Ammon's horn (tissue), 1 donor: ENCODE measurements at places on chromosomes 4 and X.

DNA sequence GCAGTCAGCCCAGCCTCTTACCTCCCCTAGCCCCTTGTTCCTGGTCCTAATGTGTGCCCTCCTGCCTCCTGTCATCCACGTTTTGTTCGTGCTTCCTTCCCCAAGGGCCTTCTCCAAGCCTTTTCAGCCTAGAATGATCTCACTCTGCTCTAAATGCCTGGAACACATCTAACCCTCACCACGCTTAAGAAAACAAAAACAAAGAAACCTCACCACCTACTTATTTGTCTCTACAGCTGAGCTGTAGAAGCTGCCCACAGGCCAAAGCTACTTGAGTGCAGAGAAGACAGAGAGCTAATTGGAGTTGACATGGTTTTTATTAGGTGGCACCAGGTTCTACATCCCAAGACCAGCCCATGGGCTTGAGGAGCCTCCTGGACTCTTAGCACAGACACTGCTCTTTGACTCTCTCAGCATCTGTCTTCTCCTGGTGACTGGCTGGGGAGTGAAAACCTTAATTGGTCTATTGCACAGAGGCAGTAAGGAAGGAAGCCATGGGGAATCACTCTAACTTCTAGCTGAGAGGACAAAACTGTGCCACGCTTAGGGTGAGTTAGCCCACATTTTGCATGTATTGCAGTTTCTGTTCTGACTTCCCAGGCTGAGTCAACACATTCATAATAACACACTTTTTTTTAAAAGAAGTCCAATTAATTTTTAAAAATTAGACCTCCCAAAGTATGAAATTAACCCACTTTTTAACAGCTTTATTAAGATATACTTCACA is 52.3 kb upstream of the PDK3 start:
- no peak for DNase-seq

DNA sequence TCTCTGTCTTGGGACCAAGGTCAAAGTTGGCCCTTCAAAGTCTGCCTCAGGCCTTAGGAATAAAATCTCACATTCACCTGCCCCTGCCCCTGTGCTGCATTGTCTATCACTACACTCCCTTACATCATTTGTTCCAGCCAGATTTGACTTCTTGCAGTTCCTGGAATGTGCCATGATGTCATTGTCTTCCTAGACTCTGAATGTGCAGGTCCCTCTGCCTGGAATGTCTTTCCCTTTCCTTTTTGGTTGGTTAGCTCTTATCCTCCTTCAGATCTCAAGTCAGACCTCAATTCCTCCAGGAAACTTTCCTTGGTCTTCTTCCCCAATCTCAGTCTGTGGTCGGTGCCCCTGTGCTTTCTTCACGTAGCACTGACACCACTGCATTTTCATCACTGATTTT is 67.7 kb upstream of the EFNB1 start:
- DNase-seq, result no peak

DNA sequence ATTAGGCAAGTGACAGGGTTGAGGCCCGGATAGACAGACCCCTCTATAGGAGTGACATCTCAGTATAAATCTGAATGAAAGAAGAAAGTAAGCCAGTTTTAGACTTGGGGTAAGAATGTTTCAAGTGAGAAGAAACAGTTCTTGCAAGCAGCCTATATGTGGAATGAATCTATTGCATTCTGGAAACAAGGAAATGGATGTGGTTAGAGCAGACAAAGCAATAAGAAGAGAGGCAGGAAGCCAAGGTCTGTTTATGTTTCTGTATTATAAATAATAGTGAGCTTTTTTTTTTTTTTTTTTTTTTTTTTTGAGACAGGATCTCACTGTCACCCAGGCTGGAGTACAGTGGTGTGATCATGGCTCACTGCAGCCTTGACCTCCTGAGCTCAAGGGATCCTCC is 255.8 kb downstream of the UNC5C start:
- DNase-seq, result no peak

GRCh38 chr4:176376032-176376614 is 56.4 kb downstream of the SPCS3 start:
- DNase-seq, result no peak

DNA sequence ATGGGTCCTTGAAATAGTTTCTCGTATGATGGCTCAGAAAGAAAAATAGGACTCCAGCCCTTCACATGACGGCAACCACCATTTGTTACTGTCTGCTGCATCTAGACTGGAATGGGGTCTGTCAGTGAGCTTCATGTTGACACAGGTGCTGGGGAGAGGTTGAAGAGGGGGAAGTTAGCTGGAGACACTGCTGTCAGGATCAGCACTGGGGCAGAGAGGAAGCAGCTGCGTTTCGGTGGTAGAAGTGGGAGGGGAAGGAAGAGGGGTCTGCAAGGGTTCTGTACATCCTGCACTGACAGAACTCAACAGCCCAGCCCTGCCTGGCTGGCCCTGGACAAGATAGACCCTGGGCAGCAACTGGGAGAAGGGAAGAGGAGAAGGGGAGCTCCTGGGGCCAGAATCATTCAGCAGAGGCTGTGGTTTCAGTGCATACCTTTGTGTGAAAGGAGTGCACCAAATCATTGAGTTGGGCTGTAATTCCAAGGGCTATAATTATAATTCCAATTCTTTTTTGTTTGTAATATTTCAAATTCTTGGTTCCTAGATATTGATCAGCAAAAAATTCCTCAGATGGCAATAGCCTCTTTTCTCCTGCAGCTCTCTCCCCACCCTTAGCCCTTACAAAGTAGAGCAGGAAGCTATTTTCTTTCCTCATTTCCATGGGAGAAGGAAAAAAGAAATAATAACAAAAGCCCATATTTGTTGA is 119.4 kb upstream of the C1GALT1C1 start:
- no peak for DNase-seq

GRCh38 chr4:48065587-48066052 is 49.0 kb downstream of the NIPAL1 start:
- DNase-seq, result no peak

- DNase-seq, result no peak
Observed at GRCh38 chrX:114365065-114365834, 218.6 kb upstream of the HTR2C start.

DNA sequence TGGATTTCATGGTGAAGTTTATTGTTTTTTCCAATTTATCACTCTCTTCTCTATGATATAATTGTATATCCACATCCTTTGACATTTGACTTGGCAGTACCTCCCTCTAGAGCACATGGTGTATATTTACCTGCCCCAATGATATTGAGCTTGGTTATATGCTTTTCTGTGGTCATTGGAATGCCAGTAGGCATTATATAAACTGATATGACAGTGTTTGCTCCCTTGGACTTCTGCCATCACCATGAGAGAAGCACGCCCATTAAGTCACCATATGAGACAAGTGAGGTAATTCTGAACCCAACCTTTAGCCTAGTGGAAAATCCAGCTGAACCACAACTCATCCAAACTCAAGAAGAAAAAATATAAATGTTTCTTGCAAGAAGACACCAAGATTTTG is 2761.5 kb downstream of the ARAP2 start:
- no peak for DNase-seq

GRCh38 chr4:42750856-42751255 is 94.0 kb upstream of the ATP8A1 start:
- DNase-seq, result no peak

- no peak for DNase-seq
Observed at GRCh38 chrX:29487714-29488113, 727.6 kb upstream of the MAGEB2 start.

GRCh38 chr4:95193391-95194224 is 355.2 kb downstream of the UNC5C start:
- DNase-seq, result peak; percentile 53

DNA sequence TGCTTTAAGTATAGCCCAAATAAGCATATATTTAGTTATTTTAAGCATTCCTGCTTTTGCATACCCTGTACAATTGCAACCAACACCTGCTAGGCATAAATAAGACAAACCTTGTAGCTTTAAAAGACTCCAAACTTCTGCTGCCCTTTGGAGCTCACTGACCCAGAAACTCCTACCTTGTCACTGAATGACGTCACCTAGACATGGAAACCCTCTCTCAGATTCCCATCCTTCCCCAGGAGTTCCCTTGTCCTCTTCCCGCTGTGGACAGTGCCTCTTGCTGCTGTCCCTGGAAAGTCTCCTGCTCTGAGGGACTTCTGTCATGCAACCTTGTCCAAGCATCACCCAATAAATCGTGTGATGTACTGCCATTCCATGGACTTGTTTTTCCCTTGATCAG is 507.2 kb downstream of the GRXCR1 start:
- no peak for DNase-seq

DNA sequence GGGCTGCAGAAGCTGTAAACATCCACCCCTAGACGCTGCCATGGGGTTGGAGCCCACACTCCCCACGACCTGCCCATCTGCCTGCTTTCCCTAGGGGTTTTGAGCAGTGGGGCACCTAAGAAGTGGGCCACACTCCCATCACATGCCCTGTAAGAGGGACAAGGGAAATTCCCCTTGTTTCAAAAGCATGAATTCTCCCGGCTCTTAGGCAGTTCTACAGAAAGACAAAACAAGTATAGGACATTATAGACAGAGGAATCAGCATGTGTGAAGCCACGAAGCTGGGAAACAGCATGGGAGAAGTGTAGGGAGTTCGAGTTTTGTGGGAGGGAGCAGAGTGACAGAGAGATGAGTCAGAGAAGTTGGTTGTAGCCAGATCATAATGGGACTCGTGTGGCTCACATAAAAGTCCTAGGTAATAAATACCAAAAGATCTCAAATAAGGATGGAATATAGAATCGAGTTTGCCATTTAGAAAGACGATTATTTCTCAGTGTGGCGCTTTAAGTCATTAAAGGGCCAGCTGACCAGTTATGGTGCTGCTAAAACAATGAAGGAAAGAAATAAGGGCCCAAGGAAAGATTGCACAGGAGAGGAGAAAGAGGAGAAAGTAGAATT is 23.9 kb downstream of the APOO start:
- DNase-seq, result no peak

DNA sequence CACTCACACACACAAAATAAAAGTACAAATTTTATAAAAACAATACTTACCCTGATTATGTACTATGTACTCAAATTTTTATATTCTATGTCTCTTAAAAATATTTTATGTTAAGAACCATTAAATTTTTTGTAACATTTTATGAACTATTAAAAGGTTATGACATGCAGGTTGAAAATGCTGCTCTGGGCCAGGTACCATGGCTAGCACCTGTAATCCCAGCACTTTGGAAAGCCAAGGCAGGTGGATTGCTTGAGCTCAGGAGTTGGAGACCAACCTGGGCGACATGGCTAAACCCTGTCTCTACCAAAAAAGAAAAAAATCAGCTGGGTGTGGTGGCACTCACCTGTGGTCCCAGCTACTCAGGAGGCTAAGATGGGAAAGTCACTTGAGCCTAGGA is 29.4 kb upstream of the SPINK2 start:
- no peak for DNase-seq

GRCh38 chr4:78207951-78208350 is 150.8 kb downstream of the FRAS1 start:
- DNase-seq, result no peak

- DNase-seq, result no peak
Observed at GRCh38 chrX:350148-350533, 31.5 kb upstream of the GTPBP6 start.

GRCh38 chrX:44239036-44239435 is 104.4 kb downstream of the EFHC2 start:
- no peak for DNase-seq

DNA sequence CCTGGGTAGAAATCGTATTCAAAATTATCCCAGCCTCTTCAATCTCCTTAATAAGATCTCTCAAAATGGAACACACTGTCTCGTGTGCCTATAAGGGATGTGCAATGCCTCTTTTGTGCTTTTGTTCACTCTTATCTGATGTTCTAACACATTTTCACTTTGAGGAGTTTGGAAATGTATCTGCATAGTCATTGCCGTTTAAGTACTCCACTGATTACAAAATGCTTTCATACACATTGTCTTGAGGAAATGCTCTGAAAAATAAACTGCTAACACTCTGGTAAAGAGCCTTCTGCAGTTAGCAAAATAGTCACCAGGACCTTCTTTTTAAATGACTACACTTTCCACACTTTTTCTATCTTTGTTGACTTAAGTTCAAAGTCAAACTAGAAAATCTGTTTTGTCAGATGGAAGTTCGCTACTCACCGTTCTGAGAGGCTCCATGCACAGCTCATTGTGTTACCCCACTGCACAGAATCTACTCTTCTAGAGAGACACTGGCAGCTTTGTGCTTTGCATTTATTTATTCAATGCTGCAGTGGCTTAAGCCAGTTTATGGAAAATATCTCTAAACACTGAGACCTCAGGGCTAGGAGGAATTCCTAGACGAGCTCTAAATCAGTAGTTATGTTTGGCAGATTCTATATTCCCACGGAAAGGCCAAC is 159.0 kb downstream of the CHIC2 start:
- no peak for DNase-seq

DNA sequence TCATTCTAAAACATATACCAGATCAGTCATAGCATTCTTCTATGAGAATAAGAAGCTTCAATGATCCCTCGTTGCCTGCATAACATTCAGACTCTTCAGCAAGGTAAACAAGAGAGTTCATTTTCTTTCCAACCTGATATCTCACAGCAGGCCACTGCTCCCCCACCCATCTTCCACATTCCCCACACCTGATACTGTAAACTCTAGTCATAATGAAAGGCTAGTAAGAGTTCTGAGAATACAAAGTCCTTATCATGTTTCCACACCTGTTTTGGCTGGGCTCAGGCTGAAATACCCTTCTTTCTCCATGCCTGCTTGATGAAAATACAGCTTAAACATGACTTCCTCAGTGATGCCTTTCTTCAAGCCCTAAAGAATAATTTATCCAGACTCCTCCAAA is 2.3 kb upstream of the AASDH start:
- DNase-seq, result no peak

DNA sequence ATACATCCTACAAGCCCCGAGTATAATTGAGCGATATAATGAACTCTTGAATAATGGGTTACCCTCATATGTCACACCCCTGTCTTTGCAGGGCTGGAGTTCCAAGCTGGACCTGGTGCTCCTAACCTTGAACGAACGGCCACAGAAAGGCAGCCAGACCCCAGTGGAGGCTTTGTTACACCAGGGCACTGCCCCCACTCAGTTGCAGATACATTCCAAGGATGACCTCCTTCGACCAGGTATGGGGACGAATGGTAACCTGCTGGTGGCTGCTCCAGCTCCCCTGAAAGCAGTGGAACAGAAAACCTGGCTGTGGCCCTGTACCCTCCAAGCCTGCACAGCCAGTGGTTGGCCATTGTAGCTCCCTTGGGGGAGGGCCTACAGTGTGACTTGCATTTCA is 56.6 kb upstream of the CCDC149 start:
- no peak for DNase-seq

GRCh38 chr4:23290656-23291055 is 597.9 kb downstream of the GBA3 start:
- DNase-seq, result no peak

DNA sequence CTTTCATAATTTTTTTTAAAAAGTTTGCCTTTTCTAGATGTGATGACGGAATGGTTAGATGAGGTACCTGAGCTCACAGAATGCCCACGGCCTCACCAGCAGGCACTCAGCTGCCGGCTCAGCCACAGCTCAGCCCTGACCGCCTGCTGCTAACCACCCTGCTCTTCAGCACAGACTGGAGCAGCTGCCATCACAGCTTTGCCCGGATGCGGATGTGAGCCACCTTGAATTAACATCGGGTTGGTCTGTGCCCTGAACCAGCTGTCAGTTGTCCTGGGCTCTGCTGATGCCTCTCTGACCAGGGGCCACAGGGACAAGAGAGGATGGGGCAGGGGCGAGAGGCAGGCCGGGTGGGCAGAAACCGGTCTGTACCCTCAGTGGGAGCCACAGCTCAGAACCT is 93.3 kb downstream of the HMX1 start:
- DNase-seq, result no peak
